ENCODE measurements at places on chromosomes 12 and 14. TPM values are rescaled to one million over a fixed set of nuclear protein-coding genes. Genes with fewer than 3 reads are reported as not detected.

- DNase-seq, result no peak
Observed at GRCh38 chr14:102690509-102691286, 86.6 kb upstream of the TRAF3 start.

- no peak for DNase-seq
Observed at GRCh38 chr14:24443053-24443665, 583 bp upstream of the SDR39U1 start.

DNA sequence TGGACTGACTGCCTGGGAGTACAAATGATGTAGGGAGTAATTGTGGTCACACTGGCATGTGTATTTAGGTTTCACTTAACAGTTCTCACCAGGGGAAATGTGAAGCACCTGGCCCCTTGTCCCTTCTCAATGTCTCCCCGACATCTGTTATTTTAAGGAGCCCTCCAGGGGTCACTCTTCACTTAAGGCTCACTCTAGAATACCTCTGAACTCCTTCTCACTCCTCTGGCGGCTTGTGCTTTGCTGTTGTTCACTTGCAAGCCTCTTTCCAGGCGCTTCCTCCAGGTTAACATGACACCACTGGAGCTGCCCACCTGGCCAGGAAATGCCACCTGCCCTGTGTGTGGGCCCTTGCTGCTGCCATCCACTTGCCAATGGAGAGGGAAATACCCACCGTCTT lies 56.5 kb upstream of the GZMB start:
- no peak for DNase-seq

GRCh38 chr12:92216092-92216491 lies 70.4 kb upstream of the BTG1 start:
- no peak for DNase-seq

OAS1 gene
- 49.1 TPM for total RNA-seq

GRCh38 chr14:75230140-75230792 lies 48.4 kb upstream of the FOS start:
- DNase-seq, result peak; percentile 76

OR6C6 gene
- total RNA-seq, result not detected

GRCh38 chr12:104524034-104524832 lies 67.5 kb downstream of the CHST11 start:
- no peak for DNase-seq

DNA sequence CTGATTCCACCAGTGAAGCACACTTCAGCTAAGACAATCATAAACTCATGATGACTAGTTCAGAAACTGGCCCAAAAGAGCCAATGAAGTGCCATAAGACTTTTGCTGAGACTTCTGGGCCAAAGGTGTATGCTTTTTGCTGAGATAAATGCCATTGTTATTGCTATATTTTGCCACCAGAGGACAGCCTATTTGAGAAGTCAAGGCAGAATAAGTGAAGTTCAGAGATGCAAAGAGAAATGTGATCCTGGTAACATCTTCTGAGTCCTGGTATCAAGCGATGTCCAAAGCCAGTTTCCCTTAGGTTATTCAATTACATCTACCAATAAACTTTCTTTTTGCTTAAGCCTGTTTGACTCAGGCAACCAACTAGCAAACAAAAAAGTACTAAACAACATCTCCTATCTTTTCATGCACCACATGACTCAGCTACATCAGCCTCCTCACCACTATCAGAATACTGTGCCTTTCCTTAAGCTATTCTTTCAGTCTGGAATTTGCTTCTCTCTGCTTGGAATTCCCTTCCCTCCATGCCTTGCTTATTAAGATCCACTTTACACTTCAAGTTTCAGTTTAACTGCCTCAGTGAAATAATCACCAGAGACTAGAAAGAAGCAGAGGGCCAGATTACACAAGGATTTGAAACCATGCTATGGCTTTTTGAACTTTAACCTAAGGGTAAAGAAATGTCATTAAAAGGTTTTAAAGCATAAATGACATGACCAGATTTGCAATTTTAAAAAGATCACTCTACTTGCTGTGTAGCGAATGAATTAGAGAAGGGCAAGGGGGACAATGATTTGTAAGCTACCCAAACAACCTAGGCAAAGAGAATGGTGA lies 14.0 kb downstream of the CRY1 start:
- DNase-seq, result no peak

GRCh38 chr12:129423041-129423580 lies 480.7 kb downstream of the TMEM132D start:
- no peak for DNase-seq

DNA sequence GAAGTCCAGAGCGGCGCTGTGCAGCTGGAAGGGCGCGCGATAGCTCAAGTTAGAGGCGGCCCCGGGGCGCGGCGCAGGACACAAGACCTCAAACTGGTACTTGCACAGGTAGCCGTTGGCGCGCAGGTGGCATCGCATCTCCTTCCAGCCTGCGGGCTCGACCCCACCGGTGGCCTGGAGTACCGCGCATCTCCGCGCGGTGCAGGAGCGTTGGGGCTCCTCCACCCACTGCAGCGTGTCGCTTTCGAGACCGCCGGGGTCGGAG lies 553 bp downstream of the CLEC14A start:
- DNase-seq, result peak; percentile 13

RTL1 gene
- not detected for total RNA-seq

Data from activated CD4-positive, alpha-beta memory T cell treated with anti-CD3 and anti-CD28 coated beads for 36 hours (primary cell).